ENCODE measurements at places on chromosomes 11 and 22.

DNA sequence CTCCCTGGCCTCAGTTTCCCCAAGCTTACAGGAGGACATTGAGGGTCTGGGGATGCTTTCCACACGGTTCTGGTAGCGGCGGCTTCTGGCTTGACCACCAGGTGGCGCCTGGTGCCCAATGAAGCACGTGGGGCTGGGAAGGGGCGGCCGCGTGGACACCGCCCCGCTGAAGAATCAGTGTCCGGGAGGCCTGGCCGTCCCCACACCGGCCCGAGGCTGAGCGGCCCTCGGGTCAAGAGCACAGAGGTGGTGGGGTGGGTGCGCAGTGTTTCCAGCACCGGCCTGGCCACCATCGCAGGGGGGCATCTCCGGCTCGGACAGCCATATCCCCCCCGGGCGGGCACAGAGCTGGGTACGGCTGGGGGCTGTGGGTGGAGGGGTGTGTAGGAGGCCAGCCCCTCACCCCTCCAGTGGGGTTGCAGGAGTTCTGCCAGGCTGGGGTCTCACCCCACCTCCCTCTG is 27.8 kb upstream of the PPARA start:
- DNase-seq, result peak; percentile 93

DNA sequence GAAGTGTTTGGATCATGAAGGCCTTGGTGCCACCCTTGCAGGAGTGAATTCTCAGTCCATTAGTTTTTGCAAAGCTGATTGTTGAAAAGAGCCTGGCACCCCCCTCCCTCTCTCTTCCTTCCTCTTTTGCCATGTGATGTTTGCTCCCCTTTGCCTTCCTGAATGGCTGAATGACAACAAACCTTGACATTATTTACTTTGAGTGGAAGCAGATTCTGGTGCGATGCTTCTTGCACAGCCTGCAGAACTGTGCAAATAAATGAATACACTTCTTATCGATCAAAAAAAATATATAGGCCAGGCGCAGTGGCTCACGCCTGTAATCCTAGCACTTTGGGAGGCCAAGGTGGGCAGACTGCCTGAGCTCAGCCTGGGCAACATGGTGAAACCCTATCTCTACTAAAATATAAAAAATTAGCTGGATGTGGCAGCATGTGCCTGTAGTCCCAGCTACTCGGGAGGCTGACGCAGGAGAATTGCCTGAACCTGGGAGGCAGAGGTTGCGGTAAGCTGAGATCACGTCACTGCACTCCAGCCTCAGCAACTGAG is 2.0 kb upstream of the NARS2 start:
- no peak for DNase-seq

DNA sequence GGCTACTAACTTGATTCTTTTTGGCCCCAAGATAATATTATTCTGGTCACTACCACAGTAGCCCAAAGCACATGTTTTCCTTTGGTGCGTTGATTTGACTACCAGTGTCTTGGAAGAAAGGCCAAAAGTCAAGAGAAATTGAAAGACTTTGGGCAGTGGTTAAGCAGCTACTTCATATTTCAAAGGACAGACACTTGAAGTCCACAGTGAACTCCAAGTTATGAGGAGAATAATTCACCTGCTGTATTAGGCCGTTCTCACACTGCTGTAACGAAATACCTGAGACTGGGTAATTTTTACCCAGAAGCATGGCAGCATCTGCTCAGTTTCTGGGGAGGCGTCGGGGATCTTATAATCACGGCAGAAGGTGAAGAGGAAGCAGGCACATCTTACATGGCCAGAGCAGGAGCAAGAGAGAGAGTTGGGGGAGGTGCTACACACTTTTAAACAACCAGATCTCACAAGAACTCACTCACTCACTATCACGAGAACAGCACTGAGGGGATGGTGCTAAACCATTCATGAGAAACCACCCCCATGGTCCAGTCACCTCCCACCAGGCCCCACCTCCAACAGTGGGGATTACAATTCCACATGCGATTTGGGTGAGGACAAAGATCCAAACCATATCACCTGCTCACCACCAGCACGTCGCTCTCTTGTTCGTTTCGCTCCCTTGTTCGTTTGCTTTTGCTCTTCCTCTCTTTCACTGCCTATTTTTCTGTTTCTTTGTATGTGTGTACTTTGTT is 40.2 kb upstream of the PICALM start:
- no peak for DNase-seq

DNA sequence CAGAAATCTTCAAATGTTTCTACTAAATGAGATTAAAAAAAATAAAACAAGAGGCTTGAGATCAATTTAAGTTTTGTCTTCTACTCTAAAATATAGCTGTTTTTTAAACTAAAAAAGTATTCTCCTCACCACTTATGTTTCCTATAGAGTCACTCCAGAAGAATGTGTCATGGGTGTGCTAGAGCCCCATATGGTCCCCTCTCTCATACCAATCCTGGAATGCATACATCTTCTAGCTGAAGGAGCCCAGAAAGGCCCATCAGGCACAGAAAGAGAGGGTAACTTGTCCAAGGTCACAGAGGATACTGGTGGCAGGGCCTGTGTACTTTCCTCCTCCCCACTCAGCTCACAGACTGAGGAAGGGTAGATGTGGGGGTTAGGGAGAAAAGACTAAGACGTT is 34.4 kb downstream of the RELT start:
- DNase-seq, result no peak

- DNase-seq, result no peak
These were observed 180.4 kb upstream of the B3GAT1 start for GRCh38 chr11:134592391-134592990.
